ENCODE measurements at places on chromosomes 1 and 21. TPM values are rescaled to one million over a fixed set of nuclear protein-coding genes. Genes with fewer than 3 reads are reported as not detected.

LRRC3 gene
- total RNA-seq, result under 0.01 TPM

YBEY gene
- 7.8 TPM for total RNA-seq

ZNF678 gene
- 4.8 TPM for total RNA-seq

DNA sequence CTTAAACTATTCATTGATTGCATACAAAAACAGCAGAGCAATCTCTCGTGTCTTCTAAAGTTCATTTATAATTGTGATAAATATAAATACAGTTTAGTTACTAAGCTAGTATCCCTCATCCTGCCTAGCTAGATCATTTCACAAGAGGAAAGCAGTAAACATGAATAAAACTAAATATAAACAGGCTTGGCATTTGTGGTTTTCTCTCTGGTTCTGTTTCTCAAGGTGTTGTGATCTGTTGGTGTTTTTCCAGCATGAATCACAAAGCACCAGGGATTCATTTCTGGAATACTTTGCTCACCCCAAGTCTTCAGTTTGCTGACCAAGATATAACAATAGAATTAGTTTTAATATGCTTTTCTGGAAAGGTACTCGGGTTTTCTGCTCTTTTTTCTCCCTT is 32.7 kb upstream of the GLIS1 start:
- DNase-seq, result peak; percentile 81

DNA sequence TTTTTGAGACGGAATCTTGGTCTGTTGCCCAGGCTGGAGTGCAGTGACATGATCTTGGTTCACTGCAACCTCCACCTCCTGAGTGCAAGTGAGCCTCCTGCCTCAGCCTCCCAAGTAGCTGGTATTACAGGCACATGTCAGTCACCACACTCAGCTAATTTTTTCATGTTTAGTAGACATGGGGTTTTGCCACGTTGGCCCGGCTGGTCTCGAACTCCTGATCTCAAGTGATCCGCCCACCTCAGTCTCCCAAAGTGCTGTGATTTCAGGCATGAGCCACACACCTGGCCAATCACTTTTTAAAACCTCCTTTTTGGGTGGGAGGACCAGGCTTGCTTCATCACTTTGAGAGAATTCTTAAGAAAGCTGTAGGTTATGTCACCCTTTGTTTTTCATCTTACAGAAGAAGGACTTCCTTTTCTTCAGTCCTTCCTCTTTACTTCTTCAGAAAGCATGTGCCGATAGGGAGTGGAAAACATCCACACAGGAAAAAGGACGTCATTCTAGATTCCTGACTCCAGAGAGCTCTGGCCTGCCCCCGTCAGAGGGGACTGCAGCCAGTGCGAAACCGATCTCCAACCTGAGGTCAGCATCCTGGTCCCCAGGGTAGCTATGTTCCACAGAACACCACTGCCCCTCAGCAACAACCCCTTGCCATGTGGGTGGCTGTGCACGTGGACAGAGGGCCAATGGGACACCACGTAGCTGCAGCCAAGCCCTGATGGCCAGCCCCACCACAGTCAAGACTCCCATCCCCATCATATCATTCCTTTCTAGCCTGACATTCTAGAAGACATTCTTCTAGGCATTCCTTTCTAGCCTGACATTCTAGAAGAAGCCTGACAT is 21.9 kb downstream of the NCF2 start:
- DNase-seq, result no peak

All from IMR-90 (cell line).